ENCODE measurements at places on chromosomes 3 and 15.

DNA sequence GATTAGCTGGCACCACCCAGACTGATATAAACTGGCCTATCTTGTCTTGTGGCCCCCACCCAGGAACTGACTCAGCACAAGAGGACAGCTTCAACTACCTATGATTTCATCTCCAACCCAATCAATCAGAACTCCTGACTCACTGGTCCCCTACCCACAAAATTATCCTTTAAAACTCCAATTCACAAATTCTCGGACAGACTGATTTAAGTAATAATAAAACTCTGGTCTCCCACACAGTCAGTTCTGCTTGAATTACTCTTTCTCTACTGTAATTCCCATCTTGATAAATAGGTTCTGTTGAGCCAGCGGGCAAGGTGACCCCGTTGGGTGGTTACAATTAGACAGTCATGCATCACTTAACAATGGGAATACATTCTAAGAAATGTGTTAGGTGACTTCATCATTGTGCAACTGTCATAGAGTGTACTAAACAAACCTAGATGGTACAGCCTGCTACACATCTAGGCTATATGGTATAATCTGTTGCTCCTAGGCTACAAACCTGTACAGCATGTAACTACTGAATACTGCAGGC, 48.1 kb upstream of the MAP4 start:
- DNase-seq: peak; percentile 28

DNA sequence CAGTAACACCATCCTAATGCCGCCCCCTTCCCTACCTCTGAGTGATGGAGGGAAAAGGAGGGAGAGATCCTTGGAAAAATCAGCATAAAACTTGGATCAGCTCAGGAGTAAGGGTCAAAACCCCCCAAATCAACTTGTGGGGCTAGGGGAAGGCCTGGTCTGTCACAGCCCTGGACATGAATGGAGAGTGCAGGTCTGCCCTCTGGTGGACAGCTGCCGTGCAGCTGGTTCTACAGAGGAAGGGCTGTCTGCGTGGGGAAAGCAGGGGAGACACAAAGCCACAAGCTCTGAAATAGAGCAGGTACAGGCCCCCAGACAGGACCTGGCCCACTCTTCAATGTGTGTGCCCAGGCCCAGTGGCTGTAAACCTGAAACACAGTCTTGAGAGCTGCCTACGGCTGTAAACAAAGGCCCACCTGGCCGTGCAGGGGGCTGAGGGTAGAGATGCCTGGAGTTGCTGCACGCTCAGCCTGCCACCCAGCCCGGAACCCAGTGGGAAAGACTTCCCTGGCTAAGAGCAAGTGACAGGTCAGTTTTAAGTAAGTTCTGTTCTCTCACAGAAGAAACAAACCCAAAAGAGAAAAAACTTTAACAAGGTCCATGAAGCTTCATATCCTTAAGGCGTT, 16.4 kb downstream of the CLK3 start:
- peak; percentile 40 for DNase-seq

DNA sequence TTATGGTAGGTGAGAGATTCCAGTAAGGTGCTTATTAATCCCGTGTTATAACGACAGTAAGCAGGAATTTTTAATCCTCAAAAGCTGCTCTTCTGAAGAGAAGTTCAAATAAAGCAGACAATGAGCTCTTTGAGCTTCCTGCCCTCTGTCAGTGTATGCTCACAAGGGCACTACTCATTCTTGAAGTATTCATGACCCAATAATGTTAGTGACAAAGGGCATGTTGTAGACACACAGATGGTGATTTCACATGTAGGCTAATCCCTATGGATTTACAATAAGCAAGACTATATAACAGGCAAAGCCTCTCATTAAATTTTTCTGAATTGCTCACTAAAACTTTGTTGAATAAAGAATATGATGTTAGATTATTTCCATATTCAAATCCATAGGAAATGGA, 578.6 kb downstream of the RSL24D1 start:
- DNase-seq: no peak

- no peak for DNase-seq
Observed at GRCh38 chr3:143081844-143082778, 37.5 kb upstream of the CHST2 start.

- peak; percentile 65 for DNase-seq
Observed at GRCh38 chr3:21913791-21914190, 162.8 kb upstream of the ZNF385D start.

DNA sequence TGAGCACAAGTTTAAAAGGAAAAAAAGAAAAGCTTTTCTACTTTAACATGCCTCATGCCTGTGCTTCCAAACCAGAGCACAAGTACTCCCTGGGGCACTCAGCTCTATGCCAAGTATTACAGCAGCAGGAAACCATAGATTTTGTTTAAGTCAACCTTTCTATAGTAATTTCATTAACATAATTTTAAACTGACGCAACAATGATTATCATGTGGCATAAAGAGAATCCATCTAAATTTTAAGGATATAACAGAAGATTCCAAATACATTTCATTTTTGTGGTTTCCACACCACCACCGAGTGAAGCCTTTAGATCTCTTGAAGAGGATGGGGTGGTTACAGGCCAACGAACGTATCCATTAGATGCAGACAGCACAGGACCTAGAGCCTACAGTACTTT, 112.1 kb downstream of the TNIK start:
- DNase-seq: peak; percentile 95
